ENCODE measurements at places on chromosomes 3 and 15.
A peak's percentile ranks its signal among the peaks of the same experiment; 100 is the strongest.

DNA sequence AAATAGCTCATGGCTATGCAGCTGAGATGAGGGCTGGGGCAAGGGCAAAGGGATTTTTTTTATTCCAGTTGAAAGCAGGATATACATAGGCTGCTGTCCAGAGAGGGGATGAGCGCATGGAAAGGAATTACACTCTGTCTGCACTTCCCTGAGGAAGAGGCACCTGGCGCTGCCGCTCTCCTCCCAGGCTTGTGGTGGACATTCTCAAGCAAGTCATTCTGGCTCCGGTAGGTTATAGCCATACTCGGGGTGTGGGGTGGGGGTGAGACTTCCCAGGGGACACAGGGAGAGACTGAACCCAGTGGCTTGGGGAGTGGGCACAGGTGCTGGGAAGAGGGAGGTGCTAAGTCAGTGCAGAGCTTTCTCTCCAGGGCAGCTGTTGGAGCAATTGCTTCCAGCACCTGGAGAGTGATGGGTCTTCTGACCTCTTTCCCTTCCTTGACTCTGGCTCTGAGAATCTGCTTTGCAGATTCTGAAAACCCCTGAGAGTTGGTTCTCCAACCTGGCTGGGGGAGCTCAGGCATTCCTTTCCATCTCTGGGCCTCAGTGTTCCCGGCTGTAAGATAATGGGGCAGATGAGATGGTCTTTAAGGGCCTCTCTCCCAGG, 24.3 kb downstream of the CYP8B1 start:
- no peak for DNase-seq

- DNase-seq = no peak
Measured at GRCh38 chr3:66592016-66592761, 91.4 kb upstream of the LRIG1 start.

- no peak for DNase-seq
Measured at GRCh38 chr15:89746386-89746780, 4.7 kb downstream of the MESP1 start.

GRCh38 chr3:58691997-58692396, 25.4 kb upstream of the FAM3D start:
- DNase-seq = no peak

DNA sequence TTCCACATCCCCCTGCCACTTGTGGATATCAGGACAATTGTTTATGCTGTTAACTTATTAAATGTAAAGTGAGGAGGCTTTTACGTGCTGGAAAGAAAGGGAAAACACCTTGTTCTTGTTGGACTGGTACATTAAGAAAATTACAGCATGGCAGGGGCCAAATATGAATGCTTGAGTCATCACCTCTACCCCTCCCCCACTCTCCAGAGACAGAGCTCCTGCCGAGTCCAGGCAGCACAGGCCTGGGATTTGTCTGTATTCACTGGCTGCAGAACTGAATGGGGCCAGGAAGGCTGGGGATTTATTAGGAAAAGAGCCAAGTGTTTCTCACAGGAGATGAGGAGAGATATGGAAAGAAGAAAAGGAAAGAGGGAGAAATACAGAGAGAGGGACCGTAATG, 308.9 kb downstream of the EPHB1 start:
- DNase-seq = no peak

GRCh38 chr3:173304182-173304800, 93.3 kb upstream of the NLGN1 start:
- no peak for DNase-seq

- no peak for DNase-seq
Measured at GRCh38 chr3:159844801-159845261, 143.8 kb upstream of the IL12A start.

- DNase-seq = no peak
Measured at GRCh38 chr3:159252772-159253384, 451.0 kb downstream of the MFSD1 start.

DNA sequence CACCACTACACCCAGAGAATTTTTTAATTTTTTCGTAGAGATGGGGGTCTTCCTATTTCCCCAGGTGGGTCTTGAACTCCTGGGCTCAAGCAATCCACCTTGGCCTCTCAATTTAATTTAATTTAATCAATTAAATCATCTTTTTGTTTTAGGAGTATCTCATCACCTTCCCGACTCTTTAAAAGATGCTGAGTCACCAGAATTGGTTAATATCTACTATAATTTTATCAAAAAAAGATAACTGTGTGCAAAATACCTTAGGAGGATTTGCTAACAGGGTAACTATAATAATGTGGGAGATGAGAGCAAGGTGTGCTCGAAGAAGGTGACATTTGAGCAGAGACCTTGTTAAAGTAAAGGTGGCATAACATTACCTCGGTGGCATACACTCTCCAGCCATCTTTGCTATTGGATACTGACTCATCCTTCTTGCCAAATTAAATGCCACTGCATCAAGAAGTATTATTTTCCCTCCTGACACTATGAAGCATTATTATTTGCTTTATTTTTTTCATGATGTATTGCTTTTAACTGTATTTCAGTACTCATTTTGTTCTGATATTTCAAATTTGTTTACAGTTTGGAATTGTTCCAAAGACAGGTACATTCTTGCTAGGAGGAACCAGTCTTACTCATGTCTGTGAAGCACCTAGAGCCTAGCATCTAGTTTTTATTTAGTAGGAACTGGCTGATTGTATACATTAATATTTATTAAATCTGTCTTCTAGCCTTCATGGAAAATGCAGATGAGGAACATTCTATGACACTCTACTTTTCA, 200.7 kb downstream of the MBNL1 start:
- DNase-seq = no peak

DNA sequence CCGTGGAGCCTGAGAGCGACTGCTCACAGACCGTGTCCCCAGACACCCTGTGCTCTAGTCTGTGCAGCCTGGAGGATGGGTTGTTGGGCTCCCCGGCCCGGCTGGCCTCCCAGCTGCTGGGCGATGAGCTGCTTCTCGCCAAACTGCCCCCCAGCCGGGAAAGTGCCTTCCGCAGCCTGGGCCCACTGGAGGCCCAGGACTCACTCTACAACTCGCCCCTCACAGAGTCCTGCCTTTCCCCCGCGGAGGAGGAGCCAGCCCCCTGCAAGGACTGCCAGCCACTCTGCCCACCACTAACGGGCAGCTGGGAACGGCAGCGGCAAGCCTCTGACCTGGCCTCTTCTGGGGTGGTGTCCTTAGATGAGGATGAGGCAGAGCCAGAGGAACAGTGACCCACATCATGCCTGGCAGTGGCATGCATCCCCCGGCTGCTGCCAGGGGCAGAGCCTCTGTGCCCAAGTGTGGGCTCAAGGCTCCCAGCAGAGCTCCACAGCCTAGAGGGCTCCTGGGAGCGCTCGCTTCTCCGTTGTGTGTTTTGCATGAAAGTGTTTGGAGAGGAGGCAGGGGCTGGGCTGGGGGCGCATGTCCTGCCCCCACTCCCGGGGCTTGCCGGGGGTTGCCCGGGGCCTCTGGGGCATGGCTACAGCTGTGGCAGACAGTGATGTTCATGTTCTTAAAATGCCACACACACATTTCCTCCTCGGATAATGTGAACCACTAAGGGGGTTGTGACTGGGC, 7.3 kb downstream of the FAM131A start:
- no peak for DNase-seq

GRCh38 chr3:11037976-11038375, 45.4 kb downstream of the SLC6A1 start:
- DNase-seq = no peak

DNA sequence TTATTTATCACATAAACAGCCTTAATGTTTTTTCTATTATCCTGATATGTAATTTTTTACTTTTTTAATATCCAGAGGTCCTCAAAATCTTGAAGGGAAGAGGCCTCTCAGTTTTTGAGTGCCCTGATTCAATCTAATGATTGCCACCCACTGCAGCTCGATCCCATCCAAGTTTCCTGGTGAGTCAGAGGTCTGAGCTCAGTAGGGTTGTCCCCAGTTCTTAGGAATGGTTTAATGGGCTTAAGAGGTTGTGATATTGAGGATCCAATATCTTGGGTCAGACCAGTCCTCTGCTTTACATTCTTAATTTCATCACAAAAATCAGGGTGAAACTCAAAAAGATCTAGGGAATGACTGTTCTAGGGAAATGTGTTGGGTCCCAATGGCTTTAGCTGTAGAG, 238.5 kb downstream of the NSUN3 start:
- no peak for DNase-seq

DNA sequence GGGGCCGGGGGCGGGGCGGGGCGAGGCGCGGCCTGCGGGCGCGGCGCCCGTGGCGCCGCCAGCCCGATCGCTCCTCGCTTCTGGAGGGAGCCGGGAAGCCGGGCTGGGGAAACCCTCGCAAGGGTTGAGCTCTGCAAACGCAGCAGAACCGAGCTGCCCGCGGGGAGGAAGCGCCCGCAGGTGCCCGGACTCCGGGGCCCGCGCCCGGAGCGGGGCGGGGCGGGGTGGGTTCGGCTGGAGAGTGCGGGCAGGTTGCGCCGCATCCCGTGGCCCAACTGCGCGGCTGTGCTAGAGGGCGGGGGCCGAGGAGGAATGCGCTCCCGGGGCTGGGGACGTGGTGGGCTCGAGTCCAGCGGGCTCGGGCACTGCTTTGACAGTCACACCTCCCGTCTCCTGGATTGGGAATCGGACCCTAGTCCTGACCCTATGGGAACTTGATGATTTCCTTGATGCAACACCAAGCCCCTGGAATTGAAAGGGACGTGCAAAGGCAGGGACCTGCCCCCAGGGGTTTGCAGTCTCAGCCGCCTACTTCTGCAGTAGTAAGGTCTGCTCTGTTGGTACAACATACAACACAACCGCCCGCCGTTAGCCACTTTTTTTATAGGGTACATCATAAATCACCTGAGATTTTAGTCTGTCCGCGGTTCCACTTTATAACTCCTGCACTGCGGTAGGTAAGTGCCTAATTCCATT, 34.3 kb downstream of the ZBTB38 start:
- peak; percentile 24 for DNase-seq

DNA sequence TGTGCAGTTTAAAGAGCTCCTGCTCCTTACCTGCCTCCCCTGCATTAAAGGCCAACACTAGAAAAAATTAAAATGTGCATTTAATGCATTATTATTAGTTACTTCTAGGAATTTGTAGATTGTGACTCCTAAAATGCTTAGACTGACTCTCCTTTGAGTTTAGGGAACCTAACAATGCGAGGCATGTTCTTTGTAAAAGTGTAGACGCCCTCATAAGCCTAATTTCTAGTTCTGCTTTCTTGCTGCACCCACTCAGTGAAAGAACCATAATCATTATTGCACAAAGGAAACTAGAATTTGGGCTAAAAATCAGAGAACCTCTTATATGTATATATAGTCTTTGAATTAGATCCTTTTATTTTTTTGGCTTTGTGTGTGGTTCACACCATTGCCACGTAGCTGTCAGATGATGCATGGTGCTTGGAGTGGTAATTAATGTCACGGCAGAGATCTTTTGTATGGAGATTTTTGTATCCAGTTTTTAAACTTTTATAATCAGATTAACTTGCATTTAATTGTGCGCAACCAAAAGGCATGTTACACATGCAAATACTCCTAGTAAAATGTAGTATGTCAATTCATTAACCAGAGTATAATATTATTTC, 710 bp downstream of the ABHD10 start:
- DNase-seq = no peak

GRCh38 chr15:29887721-29888120, 65.5 kb upstream of the TJP1 start:
- DNase-seq = no peak

- no peak for DNase-seq
Measured at GRCh38 chr3:8651418-8652323, 7.1 kb upstream of the SSUH2 start.

- DNase-seq = no peak
Measured at GRCh38 chr3:97942801-97943546, 29.3 kb downstream of the RIOX2 start.

DNA sequence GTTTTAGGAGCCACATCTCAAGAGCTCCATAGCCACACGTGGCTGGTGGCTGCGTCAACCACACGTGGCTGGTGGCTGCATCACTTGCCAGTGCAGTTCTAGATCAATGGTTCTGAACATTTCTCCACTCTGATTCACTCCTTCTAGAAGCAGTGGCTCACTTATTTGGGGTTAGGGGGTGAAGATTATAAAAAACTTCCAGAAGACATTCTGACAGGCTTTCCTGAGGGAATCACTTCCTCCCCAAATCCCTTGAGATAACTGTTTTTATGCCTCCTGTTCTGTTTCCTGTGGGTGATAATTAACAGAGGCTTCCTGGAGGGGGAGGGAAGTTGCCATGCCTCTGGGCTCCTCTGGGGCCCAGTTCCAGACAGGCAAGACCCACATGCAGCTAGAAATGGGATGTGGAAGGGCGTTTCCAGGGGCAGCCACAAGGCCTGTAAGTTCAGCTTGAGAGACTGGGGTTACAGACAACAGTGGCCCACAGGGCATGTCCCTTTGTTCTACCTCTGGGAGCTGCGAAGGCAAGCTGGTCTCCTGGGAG, 23.6 kb downstream of the HEG1 start:
- DNase-seq = no peak
